ENCODE measurements at places on chromosomes 2 and 18.

- no peak overlapping the region for H3K27ac ChIP-seq
- no peaks in the 10 kb centered on the region for H3K27me3 ChIP-seq
- DNase-seq: no peak
- H3K4me1 ChIP-seq: no peaks in the 10 kb centered on the region
- H3K4me3 ChIP-seq: no peak overlapping the region
Observed at GRCh38 chr2:238506371-238507068, 79.8 kb downstream of the ASB1 start.

GRCh38 chr2:64414736-64415435, 39.1 kb upstream of the LGALSL start:
- no peaks in the 10 kb centered on the region for H3K4me1 ChIP-seq
- H3K4me3 ChIP-seq: no peak overlapping the region
- no peak overlapping the region for H3K27ac ChIP-seq
- no peaks in the 10 kb centered on the region for H3K36me3 ChIP-seq
- no peak for DNase-seq

DNA sequence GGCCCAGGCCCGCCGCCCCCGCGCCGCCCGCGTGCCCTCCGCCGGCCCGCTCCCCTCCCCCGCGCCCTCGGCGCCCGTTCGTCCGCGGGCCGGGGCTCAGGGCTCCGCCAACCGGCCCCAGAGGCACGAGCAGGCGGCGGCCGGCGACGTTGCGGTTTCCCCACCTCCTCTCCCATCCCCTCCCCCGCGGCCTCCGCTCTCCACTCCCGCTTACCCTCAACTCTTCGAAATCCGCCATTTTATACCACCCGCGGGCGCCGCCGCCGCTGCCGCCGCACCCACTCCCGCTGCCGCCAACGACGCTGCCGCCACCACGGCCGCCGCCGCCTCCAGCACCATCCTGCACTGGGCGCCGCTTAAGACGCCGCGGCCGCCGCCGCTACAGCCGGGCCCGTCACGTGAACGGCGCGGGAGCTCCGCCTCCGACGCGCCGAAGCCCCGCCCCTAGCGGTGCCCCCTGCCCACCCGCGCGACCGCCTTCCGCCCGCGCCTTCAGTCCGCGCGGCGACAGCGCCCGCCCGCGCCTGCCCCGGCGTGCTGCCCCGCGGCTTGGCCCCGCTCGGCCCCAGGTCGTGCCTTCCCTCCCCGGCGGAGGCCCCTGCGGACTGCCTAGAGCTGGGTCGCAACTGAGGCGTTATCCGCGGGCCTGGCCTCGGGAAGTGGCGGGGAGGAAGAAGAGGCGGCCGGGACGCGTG, at the start of the genes KATNAL2 and PIAS2:
Gene KATNAL2 (plus strand): TSS at position 495 of the 695 bp plus-strand sequence. CDS start 29,271 bp downstream, outside the sequence.
Gene PIAS2 (minus strand): TSS at position 400 of the 695 bp plus-strand sequence. CDS start 162 bp downstream, at position 238.
- no peaks in the 10 kb centered on the region for H3K27me3 ChIP-seq
- H3K27ac ChIP-seq: peak within 1 kb of the TSS; percentile 87
- H3K4me3 ChIP-seq: peak within 1 kb of the TSS; percentile 77
- peaks cover 28% of the 10 kb centered on the region for H3K4me1 ChIP-seq
- no peaks in the 10 kb centered on the region for H3K36me3 ChIP-seq
- DNase-seq: peak; percentile 86

GRCh38 chr18:24534737-24535136, 74.3 kb downstream of the HRH4 start:
- DNase-seq: no peak

DNA sequence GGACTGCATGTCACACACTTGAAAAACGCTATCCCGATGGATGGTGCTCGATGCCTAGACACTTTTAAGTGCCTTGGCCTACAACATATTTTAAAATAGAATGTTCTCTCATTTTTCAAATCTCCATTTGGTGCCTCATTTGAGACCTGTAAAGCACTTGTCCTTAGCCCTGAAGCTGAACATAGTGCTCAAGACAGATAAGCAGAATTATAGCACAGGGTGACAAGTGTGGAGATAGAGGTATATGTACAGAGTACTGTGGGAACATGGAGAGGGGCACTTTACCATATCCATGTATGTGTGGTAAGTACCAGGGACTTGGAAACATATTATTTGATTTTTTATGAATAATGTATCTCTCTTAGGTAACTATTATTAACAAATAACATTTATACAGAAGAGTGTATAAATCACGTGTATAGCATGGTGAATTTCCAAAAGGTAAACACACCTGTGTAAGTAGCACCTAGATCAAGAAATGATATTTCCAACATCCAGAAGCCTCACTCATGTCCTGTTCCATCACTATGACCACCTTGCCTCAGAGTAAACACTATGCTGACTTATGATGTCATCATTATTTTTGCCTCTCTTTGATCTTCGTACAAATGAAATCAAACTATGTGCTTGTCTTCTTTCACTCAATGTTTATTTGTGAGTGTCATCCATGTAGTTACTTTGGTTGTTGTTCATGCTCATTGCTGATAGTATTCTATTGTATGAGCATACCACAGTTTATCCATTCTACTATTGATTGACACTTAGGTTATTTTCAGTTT, 103.6 kb downstream of the BABAM2 start:
- no peak for DNase-seq
- peaks cover 6% of the 10 kb centered on the region for H3K4me1 ChIP-seq
- no peak overlapping the region for H3K4me3 ChIP-seq
- no peaks in the 10 kb centered on the region for H3K36me3 ChIP-seq

DNA sequence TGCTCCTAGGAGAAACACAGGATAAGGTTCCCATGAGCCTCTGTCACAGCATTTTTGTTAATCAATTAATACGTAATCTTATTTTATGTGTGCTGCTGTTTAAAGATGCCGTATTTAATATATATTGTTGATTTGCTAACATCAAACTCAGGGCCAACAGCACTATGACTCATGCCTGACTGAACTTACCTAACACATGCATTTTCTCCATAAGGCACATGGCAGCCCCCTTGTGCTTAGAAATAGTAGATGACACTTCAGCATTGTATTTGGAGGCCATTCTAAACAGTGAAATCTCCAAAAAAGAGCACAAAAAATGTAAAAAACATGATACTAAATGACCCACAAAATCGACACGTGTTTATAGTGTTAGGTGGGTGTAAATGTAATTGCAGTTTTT, 314.8 kb downstream of the MYCN start:
- DNase-seq: no peak
- no peaks in the 10 kb centered on the region for H3K4me1 ChIP-seq
- H3K27me3 ChIP-seq: no peaks in the 10 kb centered on the region
- H3K4me3 ChIP-seq: no peak overlapping the region
